Activated CD8-positive, alpha-beta T cell treated with anti-CD3 and anti-CD28 coated beads for 36 hours (primary cell): ENCODE measurements at places on chromosomes 4 and X. TPM values are rescaled to one million over a fixed set of nuclear protein-coding genes. Genes with fewer than 3 reads are reported as not detected.

ADH1B gene
- total RNA-seq: not detected

PCDH19 gene
- total RNA-seq: not detected

MTNR1A gene
- total RNA-seq: not detected

TMEM271 gene
- total RNA-seq: not detected

GRCh38 chrX:129958814-129959492, 23.5 kb upstream of the BCORL1 start:
- no peaks in the 10 kb centered on the region for H3K36me3 ChIP-seq
- DNase-seq: no peak
- H3K4me1 ChIP-seq: peaks cover 15% of the 10 kb centered on the region
- no peak overlapping the region for H3K27ac ChIP-seq
- H3K4me3 ChIP-seq: no peak overlapping the region
- H3K27me3 ChIP-seq: no peaks in the 10 kb centered on the region

- H3K27ac ChIP-seq: no peak overlapping the region
- no peaks in the 10 kb centered on the region for H3K36me3 ChIP-seq
- no peak overlapping the region for H3K4me3 ChIP-seq
- no peaks in the 10 kb centered on the region for H3K4me1 ChIP-seq
These were observed 93.2 kb downstream of the WFS1 start for GRCh38 chr4:6362896-6363295.

DNA sequence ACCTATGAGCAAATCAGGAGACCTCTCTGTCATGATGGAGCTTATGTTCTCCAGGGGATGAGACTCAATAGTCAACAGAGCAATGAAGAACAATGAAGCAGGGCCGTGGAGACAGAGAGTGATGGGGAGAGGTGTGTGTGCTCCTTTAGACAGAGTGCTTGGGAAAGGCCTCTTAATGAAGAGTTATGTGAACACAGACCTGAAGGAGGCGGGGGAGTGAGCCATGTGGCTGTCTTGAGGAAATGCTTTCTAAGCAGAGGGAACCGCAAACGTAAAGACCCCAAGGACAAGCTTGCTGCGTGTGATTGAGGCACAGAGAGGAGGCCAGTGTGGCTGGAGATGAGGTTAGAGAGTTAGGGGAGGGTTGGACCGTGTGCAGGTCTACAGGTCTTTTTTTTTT, 53.1 kb downstream of the CHRNA9 start:
- no peak overlapping the region for H3K4me3 ChIP-seq
- no peaks in the 10 kb centered on the region for H3K4me1 ChIP-seq
- no peaks in the 10 kb centered on the region for H3K36me3 ChIP-seq
- no peak for DNase-seq
- no peak overlapping the region for H3K27ac ChIP-seq
- peaks cover 1% of the 10 kb centered on the region for H3K27me3 ChIP-seq

DNA sequence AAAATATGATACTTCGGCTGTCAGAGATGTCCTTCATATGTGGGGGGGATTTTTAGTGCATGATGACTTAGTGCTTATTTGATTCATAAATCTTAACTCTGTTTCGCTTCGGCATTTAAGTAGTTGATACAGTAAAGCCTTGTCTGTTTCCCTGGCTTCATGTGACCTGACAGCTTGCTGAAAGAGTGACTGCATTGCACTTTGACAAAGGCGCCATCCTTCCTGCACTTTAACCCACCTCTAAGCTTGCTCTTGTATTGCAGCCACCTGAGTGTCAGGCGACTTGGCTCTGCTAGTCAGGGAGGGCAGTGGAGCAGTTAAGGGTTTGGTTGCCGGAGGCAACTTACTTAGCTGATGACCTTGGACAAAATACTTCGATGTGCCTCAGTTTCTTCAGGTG, 65.5 kb downstream of the PTTG2 start:
- H3K36me3 ChIP-seq: peaks cover 41% of the 10 kb centered on the region
- no peak for DNase-seq
- H3K27me3 ChIP-seq: no peaks in the 10 kb centered on the region
- H3K27ac ChIP-seq: no peak overlapping the region

DNA sequence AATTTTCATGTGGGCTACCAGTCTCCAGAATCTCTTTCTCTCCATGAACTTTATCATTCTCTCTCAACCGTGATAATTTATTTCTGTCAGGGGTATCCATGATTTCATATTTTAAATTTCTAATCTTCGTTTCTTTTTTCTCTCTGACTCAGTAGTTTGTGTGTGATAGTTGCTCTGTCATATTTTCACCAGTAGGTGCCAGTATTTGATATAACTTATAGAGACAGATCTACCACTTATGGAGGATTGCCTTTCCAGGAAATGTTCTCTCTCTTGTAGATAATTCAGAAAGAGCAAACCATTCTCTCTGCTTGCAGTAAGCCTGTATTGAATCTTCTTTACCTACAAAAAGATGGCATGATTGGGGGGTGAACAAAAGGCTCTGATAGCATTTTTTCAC, 79.3 kb upstream of the DYNLT3 start:
- H3K4me1 ChIP-seq: no peaks in the 10 kb centered on the region
- H3K4me3 ChIP-seq: no peak overlapping the region
- H3K27me3 ChIP-seq: peaks cover 9% of the 10 kb centered on the region
- no peak for DNase-seq
- H3K36me3 ChIP-seq: no peaks in the 10 kb centered on the region

- no peak overlapping the region for H3K27ac ChIP-seq
- DNase-seq: no peak
- no peaks in the 10 kb centered on the region for H3K4me1 ChIP-seq
- no peaks in the 10 kb centered on the region for H3K27me3 ChIP-seq
- H3K4me3 ChIP-seq: no peak overlapping the region
- H3K36me3 ChIP-seq: no peaks in the 10 kb centered on the region
These were observed 258.1 kb upstream of the AGTR2 start for GRCh38 chrX:115912372-115912897.

- no peaks in the 10 kb centered on the region for H3K4me1 ChIP-seq
- no peak overlapping the region for H3K4me3 ChIP-seq
- H3K27ac ChIP-seq: no peak overlapping the region
- H3K36me3 ChIP-seq: no peaks in the 10 kb centered on the region
- peaks cover 2% of the 10 kb centered on the region for H3K27me3 ChIP-seq
These were observed 243.8 kb upstream of the LDB2 start for GRCh38 chr4:17142232-17142711.

- peak overlapping the region; percentile 93 for H3K4me3 ChIP-seq
- no peaks in the 10 kb centered on the region for H3K27me3 ChIP-seq
- peak overlapping the region; percentile 92 for H3K27ac ChIP-seq
- peaks cover 38% of the 10 kb centered on the region for H3K4me1 ChIP-seq
- DNase-seq: peak; percentile 61
These were observed 1.8 kb downstream of the SLC38A5 start for GRCh38 chrX:48468247-48468671.

- no peak for DNase-seq
- H3K4me3 ChIP-seq: no peak overlapping the region
- H3K4me1 ChIP-seq: no peaks in the 10 kb centered on the region
- peaks cover 8% of the 10 kb centered on the region for H3K36me3 ChIP-seq
- no peaks in the 10 kb centered on the region for H3K27me3 ChIP-seq
These were observed 45.4 kb downstream of the CC2D2A start for GRCh38 chr4:15515106-15515505.

DNA sequence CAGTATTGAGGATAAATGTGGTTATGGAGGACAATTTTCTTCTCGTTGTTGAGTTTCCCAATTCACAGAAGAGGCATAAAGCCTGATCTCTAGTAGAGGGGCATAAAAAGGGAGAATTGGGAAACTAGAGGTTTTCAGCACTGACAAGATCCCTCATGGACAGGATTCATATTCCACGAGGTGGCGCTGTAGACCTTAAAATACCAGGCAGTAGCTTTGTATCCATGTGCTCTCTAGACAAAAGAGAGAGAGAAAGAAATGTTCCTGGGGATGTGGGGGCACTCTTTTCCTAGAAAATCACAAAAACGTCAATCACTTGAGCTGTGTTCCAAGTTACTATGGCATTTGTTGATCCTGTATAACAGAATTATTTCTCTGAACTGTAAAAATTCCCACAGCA, 128.3 kb downstream of the MAGEE1 start:
- H3K27me3 ChIP-seq: no peaks in the 10 kb centered on the region
- DNase-seq: peak; percentile 31
- H3K4me1 ChIP-seq: no peaks in the 10 kb centered on the region
- no peaks in the 10 kb centered on the region for H3K36me3 ChIP-seq
- no peak overlapping the region for H3K4me3 ChIP-seq
- no peak overlapping the region for H3K27ac ChIP-seq

GRCh38 chrX:31547416-31547815, 475.6 kb upstream of the FTHL17 start:
- H3K36me3 ChIP-seq: no peaks in the 10 kb centered on the region
- H3K27me3 ChIP-seq: no peaks in the 10 kb centered on the region
- no peak overlapping the region for H3K27ac ChIP-seq
- no peaks in the 10 kb centered on the region for H3K4me1 ChIP-seq

GRCh38 chrX:31440546-31440945, 368.7 kb upstream of the FTHL17 start:
- H3K4me3 ChIP-seq: no peak overlapping the region
- no peaks in the 10 kb centered on the region for H3K36me3 ChIP-seq
- H3K27ac ChIP-seq: no peak overlapping the region
- no peaks in the 10 kb centered on the region for H3K4me1 ChIP-seq
- no peaks in the 10 kb centered on the region for H3K27me3 ChIP-seq

- peaks cover 2% of the 10 kb centered on the region for H3K36me3 ChIP-seq
- peaks cover 55% of the 10 kb centered on the region for H3K4me1 ChIP-seq
- peak overlapping the region; percentile 99 for H3K4me3 ChIP-seq
- H3K27me3 ChIP-seq: no peaks in the 10 kb centered on the region
These were observed 1.5 kb downstream of the CLCN3 start for GRCh38 chr4:169621731-169622492.

DNA sequence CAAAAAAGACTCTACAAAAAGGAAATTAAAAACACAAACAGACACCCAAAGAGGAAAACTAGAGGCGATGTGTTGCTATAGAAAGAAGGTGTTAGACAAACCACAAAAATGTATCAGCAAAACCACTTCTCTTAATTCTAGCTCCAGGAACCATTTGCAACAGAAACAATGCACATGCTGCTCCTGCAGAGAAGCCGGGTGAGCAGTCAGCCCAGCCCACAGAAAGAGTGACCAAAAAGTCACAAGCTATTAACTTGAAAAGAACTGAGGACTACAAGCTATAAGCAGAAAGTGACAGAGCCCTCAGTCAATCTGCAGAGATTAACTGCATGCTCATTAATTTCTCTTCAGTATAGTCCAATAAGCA, 96.2 kb upstream of the KLHL13 start:
- H3K27me3 ChIP-seq: no peaks in the 10 kb centered on the region
- H3K27ac ChIP-seq: no peak overlapping the region
- H3K4me3 ChIP-seq: no peak overlapping the region
- H3K36me3 ChIP-seq: no peaks in the 10 kb centered on the region
- peaks cover 3% of the 10 kb centered on the region for H3K4me1 ChIP-seq

DNA sequence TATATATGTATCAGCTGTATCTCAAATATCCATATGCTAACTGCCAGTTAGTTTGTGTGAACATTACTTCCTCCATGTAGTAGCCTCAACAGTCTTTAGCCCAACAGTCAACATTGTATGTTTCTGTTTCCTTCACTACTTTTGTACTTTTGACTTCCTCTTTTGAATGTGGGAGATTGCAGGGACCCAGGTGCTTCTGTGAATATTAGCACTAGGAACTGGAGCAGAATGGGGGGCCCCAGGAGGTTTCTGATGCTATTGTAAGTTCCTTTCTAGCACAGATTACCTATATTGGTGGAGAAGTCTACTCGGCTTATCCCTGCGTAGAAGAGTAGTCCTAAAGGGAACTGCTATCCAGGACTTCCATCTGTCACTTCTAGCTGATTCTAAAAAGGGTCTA, 2.3 kb downstream of the PLAC8 start:
- peak overlapping the region; percentile 84 for H3K4me3 ChIP-seq
- peaks cover 34% of the 10 kb centered on the region for H3K4me1 ChIP-seq
- peak overlapping the region; percentile 91 for H3K27ac ChIP-seq
- no peaks in the 10 kb centered on the region for H3K27me3 ChIP-seq
- H3K36me3 ChIP-seq: peaks cover 31% of the 10 kb centered on the region

DNA sequence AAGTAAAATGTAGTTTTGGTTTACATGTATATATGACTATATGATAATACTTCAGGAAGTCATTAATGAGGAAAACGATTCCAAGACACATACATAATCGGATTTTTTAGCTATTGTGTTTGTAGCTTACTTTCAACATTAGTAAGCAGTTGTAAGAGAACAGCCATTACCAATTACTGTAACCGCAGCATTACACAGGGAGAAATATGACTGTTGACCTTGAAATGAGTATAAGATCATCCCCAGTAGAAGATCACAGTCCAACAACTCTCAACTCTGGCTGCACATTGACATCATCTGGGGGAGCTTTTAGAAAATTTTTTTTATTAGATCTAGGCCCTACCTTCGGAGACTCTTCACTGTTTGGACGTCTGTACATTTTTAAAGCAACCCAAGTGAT, 762.0 kb upstream of the MAGEB2 start:
- no peaks in the 10 kb centered on the region for H3K4me1 ChIP-seq
- no peak overlapping the region for H3K27ac ChIP-seq
- H3K27me3 ChIP-seq: no peaks in the 10 kb centered on the region
- no peak overlapping the region for H3K4me3 ChIP-seq
- no peaks in the 10 kb centered on the region for H3K36me3 ChIP-seq
